Activated CD8-positive, alpha-beta memory T cell treated with anti-CD3 and anti-CD28 coated beads for 1 hour (primary cell): ENCODE measurements at places on chromosomes 4 and X.

- DNase-seq, result no peak
These were observed 181.0 kb downstream of the DCHS2 start for GRCh38 chr4:154310578-154310977.

- no peak for DNase-seq
These were observed 38.9 kb upstream of the TBX22 start for GRCh38 chrX:79975605-79976004.

GRCh38 chr4:74546057-74546456, 101.1 kb downstream of the AREG start:
- DNase-seq, result no peak

GRCh38 chr4:144449611-144450010, 196.3 kb upstream of the HHIP start:
- DNase-seq, result no peak

GRCh38 chr4:187209921-187210613, 486.4 kb upstream of the FAT1 start:
- no peak for DNase-seq

GRCh38 chr4:15702941-15703403, at the start of gene BST1:
Gene BST1 (plus strand): TSS chr4:15703065. CDS start chr4:15703145, 80 bp downstream.
- DNase-seq, result peak; percentile 16

- no peak for DNase-seq
These were observed 16.6 kb downstream of the AP1S2 start for GRCh38 chrX:15838017-15838416.

GRCh38 chrX:19372547-19373331, 29.0 kb downstream of the PDHA1 start:
- DNase-seq, result no peak

DNA sequence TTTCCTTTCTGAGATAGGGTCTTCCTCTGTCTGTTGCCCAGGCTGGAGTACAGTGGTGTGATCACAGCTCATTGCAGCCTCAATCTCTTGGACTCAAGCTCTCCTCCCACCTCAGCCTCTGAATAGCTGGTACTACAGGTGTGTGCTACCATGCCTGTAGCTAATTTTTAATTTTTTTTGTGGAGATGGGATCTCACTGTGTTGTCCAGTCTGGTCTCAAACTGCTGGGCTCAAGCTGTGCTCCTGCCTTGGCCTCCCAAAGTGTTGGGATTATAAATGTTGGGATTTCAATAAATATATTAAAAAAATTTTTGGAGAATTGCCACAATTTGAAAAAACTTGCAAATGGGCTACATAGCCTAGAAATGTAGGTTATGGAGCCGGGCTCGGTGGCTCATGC, 18.5 kb downstream of the RAPGEF2 start:
- no peak for DNase-seq
